ENCODE measurements at places on chromosomes 6 and 20.
A peak's percentile ranks its signal among the peaks of the same experiment; 100 is the strongest.

DNA sequence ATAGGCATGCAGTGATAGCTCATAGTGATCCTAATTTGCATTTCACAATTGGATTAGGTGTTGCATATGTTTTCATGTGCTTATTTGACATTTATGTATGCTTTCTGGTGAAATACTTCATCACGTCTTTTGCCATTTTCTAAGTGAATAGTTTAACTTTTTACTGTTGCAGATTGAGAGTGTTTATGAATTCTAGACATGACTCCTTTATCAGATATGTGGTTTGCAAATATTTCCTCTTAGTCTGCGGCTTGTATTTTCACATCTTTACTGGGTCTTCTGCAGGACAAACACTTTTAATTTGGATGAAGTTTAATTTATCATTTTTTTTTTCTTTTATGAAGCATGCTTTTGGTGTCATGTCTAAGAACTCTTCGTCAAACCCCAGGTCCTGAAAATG, 39.2 kb downstream of the CCN2 start:
- no peak for DNase-seq

DNA sequence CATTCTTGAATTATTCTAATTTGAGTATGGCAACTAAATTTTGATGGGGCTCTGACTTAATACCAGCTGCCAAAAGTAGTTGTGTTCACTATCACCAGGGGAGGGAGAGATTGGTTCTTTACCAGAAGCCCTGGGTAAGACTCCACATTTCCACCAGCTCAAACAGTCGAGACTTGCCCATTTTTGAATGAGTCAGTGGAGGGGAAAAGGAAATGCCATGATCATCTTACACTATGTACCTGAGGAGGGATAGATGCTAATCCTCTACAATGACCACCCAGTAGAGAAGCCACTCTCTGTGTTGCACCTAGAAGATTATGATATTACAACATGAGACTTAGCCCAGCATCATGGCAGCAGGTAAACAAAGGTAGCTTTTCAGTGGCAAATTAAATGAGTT, 77.0 kb upstream of the SGK1 start:
- no peak for DNase-seq

DNA sequence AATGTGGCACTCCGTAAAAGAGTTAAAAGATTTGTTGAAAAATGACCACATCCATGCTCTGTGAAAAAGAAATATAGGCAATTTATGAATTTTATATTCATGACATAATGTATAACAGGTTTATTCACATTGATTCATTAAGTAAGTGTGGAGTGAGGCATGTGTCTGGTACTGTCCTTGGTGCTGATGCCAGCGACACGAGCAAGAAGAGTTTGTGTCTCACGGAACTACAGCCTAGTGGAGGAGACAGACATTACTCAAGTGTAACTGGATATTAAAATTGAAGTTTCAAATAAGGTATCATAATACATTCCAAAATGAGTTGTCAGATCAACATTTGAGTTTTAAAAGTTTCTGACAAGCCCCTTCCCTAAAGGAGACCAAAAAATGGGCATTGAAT, 158.2 kb upstream of the PRND start:
- DNase-seq: peak; percentile 54

DNA sequence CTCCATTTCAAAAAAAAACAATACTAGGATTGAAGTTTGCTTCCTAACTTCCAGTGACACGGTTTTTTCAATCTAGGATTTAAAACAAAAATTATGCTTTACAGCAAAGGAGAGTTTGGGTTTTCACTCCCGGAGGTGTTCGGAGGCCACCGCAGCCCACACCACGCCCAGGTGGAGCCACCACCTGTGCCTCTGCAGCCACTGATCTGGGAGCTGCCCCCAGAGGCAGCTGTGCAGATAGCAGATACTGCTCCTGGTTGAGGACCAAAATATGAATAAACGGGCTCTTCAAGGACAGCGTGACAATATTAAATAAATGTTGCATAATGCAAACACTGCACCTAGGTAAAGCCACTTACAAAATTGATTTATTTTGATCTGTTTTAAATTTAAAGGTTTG, 30.2 kb downstream of the DLL1 start:
- no peak for DNase-seq

- peak; percentile 19 for DNase-seq
These were observed 16.7 kb downstream of the PDRG1 start for GRCh38 chr20:31934968-31935764.

- no peak for DNase-seq
These were observed 109.1 kb upstream of the SCAF8 start for GRCh38 chr6:154624038-154624599.

DNA sequence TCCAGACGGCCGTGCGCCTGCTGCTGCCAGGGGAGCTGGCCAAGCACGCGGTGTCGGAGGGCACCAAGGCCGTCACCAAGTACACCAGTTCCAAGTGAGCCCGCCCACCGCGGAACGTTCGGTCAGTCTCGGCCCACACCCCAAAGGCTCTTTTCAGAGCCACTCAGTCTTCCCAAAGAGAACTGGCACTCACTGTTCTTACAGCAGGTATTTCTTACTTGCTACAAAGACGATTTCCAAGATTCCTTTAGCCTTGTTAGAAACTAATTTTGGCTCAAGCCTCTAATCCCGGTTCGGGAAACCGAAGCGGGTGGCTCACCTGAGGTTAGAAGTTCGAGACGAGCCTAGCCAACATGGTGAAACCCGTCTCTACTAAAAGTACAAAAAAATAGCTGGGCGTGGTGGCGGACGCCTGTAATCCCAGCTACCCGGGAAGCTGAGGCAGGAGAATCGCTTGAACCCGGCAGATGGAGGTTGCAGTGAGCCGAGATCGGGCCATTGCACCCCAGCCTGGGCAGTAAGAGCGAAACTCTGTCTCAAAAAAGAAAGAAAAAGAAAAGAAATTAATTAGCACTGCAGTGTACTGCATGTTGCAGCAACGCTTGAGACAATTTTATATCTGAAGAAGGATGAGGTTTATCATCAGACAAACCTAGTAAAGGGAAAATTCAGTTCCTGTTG, 73.1 kb downstream of the OR2B2 start:
- DNase-seq: peak; percentile 53

- DNase-seq: peak; percentile 16
These were observed 15.1 kb upstream of the EDN1 start for GRCh38 chr6:12275107-12275506.

DNA sequence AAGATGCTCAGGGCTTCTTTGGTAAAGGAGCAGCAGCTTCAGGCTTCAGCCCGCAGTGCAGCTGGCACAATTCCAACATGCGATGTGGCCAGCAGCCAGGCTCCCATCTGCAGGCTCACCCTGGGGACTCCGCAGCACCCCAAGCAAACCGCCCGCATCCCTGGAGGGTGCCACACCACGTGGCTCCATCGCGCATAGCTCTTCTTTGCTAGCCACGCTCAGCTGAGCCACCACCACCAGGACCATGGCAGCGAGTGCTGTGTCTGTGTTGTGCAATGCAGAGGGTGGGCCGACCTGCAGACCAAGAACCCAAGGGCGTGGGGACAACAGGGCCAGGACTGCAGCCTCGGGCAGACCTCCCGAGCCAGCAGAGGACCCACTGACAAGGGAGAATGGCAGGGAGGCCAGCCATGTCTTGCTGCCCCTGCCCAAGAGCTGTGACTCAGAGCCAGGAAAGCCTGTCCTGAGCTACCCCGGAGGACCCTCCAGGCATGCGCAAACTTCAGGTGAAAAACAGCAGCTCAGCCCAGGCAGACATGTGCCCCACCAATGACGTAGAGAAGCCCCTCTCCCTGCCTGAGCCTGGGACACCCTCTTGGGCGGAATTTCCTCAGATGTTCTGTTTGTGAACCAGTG, 87.8 kb downstream of the GINS1 start:
- DNase-seq: no peak

GRCh38 chr20:32753731-32754130, 8.5 kb upstream of the DNMT3B start:
- DNase-seq: no peak

- DNase-seq: peak; percentile 76
These were observed 39.4 kb downstream of the KIAA1755 start for GRCh38 chr20:38221119-38221589.

DNA sequence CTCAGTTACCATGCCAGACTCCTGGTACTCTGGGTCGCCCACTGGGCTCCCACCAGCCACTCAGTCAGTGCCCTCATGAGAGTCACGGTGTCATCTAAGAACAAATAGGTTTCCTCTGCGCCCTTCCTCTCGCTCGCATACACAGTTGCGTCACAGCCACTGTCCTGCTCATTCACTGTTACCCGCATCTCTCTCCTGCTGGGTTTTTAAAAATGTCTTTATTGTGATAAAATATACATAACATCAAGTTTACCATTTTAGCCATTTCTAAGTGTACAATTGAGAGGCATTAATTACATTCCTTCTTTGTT, 4.0 kb downstream of the TEAD3 start:
- DNase-seq: no peak

DNA sequence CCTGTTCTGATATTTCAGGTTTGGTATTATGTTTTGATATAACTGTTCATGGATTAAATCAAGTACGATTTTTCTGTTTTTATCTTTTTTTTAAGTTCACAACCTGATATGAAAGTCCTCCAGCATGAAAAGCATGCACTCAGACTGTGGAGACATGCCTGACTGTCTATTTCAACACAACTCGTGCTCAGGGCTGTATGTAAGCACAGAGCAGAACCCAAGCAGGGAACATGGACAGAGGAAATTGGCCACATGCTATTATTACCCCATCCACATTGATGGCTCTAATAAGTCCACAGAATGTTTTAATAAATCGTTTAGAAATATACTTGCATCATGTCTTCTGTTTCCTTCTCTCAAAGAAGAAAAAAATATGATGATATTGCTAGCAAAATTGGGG, 730.4 kb downstream of the C6orf118 start:
- DNase-seq: no peak

GRCh38 chr6:144295981-144296767, 11.0 kb downstream of the UTRN start:
- DNase-seq: no peak

DNA sequence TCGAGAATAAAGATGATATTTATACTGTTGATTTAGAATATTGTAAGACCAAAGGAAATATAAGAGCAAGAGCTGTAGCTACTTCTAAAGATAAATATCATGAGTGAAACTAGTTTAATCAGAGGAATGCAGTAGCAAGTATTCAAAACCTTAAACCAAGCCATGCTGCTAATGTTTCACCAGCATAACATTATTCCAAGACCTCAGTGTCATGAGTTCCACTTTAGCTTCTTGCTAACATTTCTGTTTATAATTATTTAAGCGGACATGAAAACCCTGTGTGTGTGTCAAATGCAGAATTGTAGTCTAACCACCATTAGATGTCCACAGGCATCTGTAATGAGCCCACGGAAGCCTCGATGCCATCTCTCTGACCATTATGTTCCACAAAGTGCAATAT, 752.6 kb upstream of the MARCKS start:
- no peak for DNase-seq

DNA sequence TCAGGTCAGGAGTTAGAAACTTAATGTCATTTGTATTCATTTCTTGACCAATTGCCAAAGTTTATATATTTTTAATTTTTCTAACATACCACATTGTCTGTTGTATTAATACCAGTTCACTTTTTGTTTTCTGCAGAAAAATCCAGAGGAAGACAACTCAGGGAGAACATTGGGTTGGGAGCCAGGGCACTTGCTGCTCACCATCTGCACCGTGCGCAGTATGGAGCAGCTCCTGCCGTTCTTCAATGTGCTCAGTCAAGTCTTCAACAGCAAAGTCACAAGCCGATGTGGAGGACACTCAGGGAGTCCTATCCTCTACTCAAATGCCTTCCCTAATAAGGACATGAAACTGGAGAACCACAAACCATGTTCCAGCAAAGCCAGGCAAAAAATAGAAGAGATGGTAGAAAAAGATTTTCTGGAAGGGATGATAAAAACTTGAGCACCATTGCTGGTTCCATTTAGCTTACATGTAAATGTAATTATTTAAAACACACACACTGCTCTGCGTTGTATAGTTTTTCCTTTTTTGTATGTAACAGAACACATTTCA, 25.3 kb downstream of the PGM3 start:
- DNase-seq: no peak

DNA sequence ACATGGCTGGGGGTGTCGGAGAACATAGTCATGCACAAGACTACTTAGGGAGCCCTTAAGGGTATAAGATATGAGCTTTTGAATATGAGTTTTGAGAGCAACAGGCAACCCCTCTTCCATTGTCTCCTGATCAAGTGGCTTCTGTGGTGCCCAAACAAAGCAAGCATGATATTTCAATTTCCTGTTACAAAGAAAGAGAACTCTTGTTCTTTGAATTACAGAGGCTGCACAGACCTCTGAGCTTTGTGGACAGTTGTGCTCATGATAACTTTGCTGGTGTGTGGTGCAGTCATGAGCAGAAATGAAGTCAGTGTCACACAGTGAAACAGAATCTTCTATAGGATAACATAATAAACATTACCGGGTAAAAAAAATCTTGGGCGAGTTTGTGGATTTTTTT, 66.8 kb upstream of the THEMIS start:
- DNase-seq: peak; percentile 90

- no peak for DNase-seq
These were observed 27.5 kb downstream of the TOX2 start for GRCh38 chr20:43942201-43942590.

DNA sequence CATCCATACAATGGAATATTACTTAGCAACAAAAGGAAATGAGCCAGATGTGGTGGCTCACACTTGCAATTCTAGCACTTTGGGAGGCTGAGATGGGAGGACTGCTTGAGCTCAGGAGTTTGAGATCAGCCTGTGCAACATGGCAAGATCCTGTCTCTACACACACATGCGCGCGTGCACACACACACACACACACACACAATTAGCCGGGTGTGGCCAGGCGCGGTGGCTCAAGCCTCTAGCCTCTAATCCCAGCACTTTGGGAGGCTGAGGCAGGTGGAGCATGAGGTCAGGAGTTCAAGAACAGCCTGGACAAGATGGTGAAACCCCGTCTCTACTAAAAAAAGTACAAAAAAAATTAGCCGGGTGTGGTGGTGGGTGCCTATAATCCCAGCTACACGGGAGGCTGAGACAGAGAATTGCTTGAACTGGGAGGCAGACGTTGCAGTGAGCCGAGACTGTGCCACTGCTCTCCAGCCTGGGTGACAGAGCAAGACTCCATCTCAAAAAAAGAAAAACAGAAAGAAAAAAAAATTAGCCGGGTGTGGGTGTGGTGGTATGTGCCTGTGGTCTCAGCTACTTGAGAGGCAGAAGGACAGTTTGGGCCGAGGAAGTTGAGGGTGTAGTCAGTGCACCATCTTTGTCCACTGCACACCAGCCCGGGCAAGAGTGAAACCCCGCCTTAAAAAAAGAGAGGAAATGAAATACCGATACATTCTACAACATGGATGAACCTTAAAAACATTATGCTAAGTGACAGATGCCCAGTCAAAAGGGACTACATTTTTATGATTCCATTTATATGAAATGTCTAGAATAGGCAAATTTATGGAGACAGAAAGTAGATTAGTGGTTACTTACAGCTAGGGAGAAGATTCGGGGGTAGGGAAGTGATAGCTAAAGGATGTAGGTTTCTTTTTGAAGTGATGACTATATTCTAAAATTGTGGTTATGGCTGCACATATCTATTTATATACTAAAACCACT, 52.5 kb downstream of the RBL1 start:
- DNase-seq: no peak

GRCh38 chr6:26250698-26251044, 114.3 kb upstream of the BTN3A2 start:
- no peak for DNase-seq

- DNase-seq: no peak
These were observed 81.3 kb downstream of the VEGFA start for GRCh38 chr6:43851204-43851865.

- no peak for DNase-seq
These were observed 301.8 kb downstream of the KIF16B start for GRCh38 chr20:16271450-16271849.

GRCh38 chr20:7695635-7696034, 244.6 kb downstream of the HAO1 start:
- DNase-seq: no peak

GRCh38 chr6:166744223-166745134, 117.4 kb upstream of the RPS6KA2 start:
- no peak for DNase-seq

Measured in SK-MEL-5 (cell line).